NCI-H2029 treated with DMSO at 0.1 percent for 48 hours (cell line): ENCODE measurements at places on chromosomes 12 and 14.

- no peak for DNase-seq
Observed at GRCh38 chr14:101600336-101600890, 39.1 kb downstream of the DIO3 start.

DNA sequence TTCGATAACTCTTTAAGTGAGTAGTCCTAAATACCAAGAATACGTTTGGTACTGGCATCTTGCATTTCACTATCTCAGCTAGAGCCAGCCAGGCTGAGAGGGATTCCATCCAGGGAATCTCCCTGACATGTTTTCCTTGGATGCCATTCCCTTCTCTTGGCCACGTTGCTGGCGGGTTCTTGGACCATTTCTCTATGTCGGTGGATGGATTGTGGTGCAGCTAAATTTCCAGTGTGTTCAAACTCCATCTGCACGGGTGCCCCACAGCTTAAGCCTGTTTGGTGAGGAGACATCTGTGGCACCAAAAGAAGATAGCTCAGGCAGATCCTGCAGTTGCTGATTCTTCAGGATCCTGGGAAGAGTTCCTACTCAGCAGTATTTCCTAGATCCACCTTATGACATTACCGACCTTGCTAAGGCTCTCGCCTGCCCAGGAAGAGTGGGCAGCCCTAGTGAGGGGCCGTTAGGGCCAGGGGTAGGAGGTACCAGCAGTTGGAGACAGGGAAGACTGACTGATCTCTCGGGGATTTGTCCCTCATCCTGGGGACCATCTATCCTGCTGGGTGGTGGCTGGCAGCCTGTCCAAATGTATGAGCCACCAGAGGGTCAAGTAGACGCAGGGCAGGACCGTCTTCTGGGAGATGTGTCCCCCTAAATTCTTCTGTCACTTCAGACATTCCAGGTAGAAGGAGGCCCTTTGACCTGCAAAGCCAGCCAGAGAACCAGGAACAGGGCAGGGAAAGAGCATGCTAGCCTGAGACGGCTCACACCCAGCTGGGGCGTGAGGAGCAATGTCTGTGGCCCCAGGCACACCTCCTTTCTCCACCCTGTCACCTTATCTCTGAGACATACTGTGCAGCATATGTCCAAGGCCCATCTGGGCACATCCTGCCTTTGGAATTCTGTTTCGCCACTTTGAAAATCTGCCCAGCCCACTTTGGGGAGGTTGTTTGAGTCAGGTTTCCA lies 72.6 kb upstream of the CAPRIN2 start:
- DNase-seq, result no peak

DNA sequence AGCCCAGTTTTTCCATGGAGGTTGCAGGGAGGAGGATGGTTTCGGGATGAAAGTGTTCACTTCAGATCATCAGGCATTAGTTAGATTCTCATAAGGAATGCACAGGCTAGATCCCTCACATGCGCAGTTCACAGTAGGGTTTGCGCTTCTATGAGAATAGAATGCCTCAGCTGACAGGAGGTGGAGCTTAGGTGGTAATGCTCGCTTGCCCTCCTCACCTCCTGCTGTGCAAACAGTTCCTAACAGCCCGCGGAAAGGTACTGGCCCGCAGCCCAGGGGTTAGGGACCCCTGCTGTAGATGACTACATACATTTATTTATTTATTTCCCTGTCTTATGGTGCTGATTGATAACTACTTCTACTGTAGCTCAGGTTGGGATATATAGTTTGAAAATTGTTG lies 93.2 kb downstream of the FBXO33 start:
- DNase-seq, result peak; percentile 26

GRCh38 chr12:11778713-11779685 lies 129.5 kb downstream of the ETV6 start:
- DNase-seq, result no peak

GRCh38 chr14:55772486-55772885 lies 192.5 kb downstream of the KTN1 start:
- DNase-seq, result no peak

DNA sequence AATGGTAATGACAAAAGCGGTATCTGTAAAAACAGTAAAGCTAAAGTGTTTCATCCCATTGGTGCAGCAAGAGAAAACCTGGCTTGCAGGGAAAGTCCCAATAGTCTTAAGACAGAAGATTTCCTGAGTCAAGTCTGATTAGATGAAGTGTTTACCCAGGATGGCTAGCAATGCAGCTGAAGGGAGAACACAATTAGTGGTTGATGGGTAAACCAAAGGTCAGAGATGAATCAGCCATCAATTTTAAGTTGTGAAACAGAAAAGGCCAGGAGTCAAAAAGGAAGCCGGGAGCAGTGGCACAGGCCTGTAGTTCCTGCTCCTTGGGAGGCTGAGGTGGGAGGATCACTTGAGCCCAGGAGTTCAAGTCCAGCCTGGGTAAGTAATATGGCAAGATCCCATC lies 52.6 kb downstream of the SEC23A start:
- DNase-seq, result no peak

DNA sequence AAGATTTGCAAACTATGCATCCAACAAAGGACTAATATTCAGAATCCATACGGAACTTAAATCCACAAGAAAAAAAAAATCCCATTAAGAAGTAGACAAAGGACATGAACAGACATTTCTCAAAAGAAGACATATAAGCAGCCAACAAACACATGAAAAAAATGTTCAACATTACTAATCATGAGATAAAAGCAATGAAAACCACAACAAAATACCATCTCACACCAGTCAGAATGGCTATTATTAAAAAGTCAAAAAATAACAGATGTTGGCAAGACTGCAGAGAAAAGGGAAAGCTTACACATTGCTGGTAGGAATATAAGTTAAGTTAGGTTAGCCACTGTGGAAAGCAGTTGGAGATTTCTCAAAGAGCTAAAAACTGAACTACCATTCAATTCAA lies 16.2 kb downstream of the CDK17 start:
- no peak for DNase-seq

GRCh38 chr12:25241167-25242020 lies 9.3 kb downstream of the KRAS start:
- no peak for DNase-seq

- DNase-seq, result no peak
Observed at GRCh38 chr14:70907996-70908934, 1.0 kb downstream of the PCNX1 start.

GRCh38 chr12:54384591-54385041 lies at the start of gene ZNF385A:
TSS of gene ZNF385A (minus strand) at chr12:54384733. CDS start at chr12:54384514, 219 bp downstream.
- no peak for DNase-seq

GRCh38 chr12:101697930-101698799 lies 725 bp downstream of the CHPT1 start:
- DNase-seq, result peak; percentile 16

DNA sequence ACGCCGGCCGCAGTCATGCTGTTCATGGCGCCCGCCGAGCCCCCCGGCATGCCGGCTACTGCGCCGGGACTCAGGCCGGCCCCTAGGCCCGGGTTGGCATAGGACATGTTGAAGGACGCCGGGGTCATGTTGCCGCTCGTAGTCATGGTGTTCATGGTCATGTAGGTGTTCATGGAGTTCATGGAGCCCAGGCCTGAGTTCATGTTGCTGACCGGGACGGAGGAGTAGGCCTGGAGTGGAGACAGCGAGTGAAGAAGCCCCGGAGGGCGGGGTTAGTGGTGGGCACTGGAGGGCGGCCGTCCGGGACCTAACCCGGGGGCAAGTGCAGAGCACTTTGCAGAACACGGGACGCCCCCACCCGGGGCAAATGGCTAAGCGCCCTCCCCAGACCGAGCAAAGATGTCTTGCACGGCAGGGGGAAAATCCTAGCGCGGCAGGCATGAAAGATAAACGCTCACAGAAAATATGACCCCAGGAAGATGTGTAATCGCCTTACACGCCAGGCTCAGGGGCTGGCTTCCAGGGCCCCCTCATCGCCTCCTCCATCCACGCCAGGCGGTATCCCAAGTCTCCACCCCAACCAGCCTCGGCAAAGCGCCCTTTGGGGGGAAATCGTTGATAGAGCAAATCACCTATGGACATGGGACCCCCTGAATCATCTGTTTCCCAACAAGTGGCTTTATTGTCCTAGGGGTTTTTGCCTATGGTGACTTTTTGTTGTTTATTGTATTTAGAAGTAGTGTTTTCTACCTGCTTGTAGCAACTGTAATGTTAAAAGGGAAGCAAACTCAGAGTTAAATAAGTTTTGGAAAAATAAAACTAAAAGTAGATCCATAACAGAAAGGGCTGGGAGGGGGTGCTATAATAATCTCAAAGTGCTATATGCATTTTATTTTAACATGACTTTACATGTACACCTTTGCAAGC lies 2.3 kb downstream of the FOXA1 start:
- peak; percentile 88 for DNase-seq

GRCh38 chr12:6869049-6870021 lies 2.0 kb downstream of the TPI1 start:
- DNase-seq, result peak; percentile 42

DNA sequence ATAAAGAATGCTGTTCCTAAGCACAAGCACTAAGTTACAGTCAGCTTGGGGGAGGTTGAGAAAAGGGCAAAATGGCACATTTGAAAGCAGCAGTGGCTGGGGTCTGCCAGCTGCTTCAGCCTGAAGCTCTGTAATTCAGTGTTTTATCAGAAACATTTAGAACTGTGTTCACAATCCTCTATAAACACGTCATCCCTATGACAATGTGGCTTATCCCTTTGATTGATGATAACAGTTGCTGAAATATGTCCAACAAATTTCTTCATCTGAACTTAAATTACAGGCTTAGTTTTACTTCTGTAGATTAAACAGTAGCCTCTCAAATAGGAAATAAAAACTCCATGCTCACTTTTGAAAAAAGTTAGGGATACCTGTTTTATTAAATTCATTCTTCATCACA lies 108.8 kb downstream of the VEZT start:
- no peak for DNase-seq

- no peak for DNase-seq
Observed at GRCh38 chr14:59161561-59162175, 26.8 kb upstream of the DAAM1 start.

DNA sequence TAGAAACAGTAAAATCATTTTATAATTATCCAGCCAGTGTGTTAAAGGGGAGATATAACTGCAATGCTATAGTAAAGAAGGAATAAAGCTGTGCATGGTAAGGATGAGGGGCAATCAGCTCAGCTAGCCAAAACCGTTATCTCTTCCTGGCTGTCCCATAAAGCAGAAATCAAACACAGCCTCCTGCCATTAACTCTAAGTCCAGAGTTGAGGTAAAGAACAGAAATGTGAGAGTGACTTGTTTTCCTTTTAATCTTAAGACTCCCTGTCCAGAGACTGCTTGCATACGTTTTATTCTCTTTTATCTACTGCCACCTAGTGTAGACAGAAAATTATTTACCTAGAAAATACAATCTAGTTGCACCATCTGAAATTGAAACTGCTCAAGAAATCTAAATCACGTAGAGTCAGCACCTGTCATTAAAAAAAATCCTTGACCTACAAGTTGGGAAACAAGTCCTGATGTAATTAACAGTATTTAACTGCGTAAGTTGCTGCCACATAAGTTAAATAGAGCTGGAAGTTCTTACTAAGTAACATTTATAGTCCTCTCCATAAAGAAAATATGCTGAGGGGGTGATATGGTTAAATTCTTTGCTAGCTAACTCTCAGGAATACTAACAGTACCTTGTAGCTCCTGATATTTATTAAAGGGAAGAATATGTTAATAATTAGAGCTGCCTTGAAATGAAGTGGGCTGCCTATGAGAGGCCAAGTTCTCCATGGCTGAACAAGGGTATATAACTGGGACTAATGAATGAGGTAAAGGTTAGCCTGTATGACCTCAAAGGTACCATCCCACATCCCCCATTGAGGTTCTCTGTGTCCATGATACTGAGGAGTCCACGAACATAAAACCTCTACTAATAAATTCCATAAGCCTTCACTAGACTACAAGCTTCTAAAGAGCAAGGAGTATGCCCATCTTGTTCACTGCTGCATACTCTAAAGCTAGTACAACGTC lies 62.7 kb downstream of the GALNT4 start:
- peak; percentile 73 for DNase-seq

GRCh38 chr12:106284358-106285105 lies 18.0 kb upstream of the TCP11L2 start:
- no peak for DNase-seq

GRCh38 chr14:37622231-37622923 lies 26.9 kb downstream of the TTC6 start:
- no peak for DNase-seq

GRCh38 chr12:78559886-78560285 lies 304.7 kb upstream of the SYT1 start:
- DNase-seq, result no peak

DNA sequence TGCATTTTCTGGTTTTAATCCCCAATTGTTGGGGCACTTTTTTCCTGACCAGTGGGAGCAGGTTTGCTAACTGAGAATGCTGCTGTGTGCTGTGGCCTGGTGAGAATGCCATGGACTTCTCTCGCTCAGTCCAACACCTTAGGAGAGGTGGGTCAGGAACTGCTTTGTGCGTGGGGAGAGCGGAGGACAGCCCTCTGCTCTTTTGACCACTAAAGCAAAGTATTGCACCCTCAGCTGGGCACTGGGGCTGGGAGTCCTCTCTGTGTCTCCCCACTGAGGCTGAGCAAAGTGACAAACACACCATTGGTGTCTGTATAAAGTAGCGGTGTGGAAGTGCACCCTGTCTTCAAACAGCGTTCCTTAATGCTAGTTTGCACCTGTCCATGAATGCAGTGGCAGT lies 136.2 kb downstream of the SAMD4A start:
- DNase-seq, result no peak

- DNase-seq, result no peak
Observed at GRCh38 chr14:46048127-46048526, 603.5 kb downstream of the RPL10L start.

- DNase-seq, result no peak
Observed at GRCh38 chr12:24172031-24172772, 222.7 kb upstream of the SOX5 start.

DNA sequence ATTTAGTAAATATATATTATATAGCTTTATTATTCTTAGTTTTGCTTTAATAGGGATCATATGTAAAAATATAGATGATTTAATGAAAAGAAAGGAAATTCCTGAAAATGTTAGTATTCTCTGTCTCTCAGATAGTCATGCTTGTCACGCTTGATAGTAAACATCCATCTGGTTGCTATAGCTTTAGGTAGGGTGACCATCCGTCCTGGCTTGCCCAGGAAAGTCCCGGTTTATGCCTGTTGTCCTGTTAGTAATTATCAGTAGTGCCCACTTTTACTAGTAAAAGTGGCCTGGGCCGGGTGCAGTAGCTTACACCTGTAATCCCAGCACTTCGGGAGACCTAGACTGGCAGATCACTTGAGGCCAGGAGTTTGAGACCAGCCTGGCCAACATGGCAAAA lies 23.8 kb downstream of the CFAP54 start:
- no peak for DNase-seq

- DNase-seq, result no peak
Observed at GRCh38 chr14:102940729-102941362, 18.4 kb downstream of the AMN start.

- no peak for DNase-seq
Observed at GRCh38 chr14:93031505-93032315, 84.0 kb downstream of the ITPK1 start.
